ENCODE measurements at places on chromosomes 16 and 17.

DNA sequence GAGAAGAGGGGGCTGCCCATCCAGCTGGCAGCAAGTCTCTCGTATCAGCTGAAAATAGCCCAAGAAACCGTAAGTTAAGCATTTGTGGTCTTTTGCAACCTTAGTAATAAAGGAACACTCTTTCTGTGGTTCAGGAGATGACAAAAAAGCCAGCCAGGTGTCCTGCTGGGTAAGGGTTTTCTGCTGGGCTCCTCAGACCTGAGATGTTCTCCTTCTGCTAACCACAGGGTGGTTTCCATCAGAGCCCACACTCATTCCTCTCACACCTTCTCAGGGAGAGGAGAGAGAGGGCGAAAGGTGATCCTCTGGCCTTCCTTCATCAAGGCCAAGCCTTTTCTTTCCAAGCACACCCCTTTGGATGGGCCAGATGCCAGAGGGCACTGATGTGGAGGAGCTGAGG, 70.7 kb downstream of the TEX14 start:
- DNase-seq = no peak

GRCh38 chr17:36934692-36935630, 2.3 kb upstream of the LHX1 start:
- no peak for DNase-seq

DNA sequence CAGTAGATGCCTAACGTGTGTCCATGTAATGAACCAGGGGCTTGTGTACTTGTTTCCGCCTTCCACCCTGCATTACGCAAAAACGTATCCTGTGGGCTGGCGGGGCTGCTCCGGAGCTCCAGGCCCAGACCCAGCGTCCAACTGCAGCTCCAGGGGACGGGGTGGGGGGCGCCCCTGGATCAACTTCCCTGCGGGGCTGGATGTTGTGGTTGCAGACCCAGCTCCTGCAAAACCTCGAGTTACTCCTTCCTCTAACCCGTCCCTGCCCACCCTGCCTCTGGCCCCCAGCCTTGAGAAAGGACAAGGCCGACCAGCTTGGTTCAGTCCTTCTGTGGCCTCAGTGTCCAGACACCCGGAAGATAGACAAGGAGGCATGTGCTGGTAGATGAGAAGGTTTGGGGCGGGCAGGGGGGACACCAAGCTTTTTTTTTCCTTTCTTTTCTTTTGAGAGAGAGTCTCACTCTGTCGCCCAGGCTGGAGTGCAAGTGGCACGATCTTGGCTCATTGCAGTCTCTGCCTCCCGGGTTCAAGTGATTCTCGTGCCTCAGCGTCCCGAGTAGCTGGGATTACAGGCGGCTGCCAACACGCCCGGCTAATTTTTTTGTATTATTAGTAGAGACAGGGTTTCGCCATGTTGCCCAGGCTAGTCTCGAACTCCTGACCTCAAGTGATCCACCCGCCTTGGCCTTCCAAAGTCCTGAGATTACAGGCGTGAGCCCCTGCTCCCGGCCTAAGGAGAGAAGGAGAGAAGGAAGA, 731 bp upstream of the EXOC7 start:
- no peak for DNase-seq

- DNase-seq = no peak
Observed at GRCh38 chr16:75495076-75495674, at the start of gene CHST6. CHST6 (minus strand) TSS chr16:75495441; CDS start chr16:75479828, 15,613 bp downstream.

DNA sequence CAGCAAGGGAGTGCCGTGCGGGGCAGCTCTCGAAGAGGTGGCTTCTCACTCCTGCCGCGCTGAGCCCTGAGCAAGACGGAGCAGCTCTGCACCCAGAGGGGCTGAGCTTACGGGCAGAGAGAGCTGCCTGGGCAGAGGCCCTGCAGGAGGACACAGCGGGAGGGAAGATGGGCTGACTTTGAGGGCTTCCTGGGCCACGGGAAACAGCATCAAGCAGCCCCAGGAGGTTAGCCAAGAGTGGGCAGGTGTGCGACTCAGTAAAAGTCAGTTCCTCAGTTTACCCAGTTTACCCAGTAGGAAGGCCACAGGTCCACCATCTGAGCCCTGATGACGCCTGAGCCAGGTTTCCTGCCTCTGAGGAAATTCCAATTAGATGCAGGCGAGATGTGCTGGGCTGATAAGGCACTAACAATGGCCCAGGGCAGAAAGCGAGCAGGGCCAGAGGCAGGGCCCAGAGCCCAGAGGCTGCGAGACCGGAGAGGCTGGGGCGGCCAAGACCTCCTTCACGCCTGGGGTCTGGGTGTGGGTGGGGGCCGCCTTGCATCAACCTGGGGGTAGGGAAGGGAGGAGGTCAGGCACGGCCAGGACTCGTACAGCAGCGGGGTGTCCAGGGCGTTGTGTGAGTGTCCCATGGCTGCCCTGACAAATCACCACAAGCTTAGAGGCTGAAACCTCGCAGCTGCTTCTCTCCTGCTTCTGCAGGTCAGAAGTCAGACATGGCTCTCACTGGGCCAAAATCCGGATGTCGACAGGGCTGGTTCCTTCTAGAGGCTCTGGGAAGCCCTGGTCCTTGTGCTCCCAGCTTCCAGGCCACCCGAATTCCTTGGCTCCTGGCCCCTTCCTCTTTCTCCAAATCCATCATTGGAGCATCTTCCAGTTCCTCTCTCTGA, 32.0 kb upstream of the CIBAR2 start:
- no peak for DNase-seq

DNA sequence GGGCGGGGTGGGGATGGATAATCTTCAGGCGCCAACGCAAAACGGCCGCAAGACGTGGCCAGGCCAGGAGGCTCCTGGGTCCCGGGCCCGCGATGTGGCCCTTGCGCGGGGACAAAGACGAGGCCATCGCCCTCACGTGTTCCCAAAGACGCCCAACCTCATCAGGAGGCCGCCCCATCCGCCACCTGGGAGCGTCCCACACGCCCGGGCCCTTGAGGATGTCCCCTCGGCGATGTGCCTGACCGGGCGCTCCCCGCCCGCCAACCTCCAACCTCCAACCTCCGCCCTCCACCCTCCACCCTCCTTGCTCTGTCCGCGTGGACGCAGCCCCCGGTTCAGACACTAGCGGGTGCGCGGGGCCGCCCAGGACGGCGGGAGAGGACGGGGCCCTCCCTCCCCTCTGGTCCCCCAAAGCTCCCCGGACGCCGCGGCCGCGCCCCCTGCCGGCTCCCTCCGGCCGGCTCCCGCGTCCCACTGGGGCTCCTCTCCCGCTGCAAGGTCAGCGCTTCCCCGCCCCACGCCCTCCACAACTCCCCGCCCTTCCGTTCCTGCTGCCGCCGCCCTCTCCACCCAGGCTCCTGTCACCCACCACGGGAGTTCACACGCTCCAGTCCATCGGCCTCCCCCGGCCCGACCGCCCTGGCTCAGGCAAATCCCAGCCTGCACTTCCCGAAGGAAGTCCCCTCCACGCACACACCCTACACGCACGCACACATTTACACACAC, 250.8 kb upstream of the RPL38 start:
- peak; percentile 83 for DNase-seq

DNA sequence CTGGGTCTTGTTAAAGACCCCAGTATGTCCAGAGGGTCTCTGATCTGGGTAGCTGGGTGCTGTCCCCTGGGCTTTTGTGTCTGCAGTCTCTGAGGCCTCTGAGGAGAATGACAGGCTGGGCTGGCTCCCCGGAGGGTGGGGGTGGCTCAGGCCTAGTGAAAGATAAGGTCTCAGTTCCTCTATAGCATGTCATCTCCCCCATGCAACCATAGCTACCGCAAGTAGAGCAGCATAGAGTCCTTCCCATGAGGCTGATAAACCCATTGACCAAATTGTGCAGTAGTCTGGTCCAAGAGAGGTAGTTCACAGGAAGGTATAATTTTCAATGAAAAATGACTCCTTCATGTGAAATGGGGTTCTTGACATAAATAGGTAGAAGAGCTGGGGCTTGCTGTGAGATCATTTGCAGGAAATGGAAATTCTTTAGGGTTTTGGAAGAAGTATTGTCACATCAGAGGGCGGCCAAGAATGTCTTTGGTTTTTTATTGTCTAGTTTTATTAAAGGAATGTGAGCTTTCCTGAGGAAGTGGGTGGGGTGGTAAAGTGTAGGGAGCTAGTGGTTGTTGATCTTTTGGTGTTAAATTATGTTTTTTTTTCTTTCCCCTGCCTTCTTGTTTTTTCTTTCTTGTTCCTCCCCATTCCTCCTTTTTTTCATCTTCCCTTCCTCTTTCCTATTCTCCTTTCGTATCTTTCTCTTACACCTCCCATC, 21.0 kb downstream of the SLC7A6OS start:
- no peak for DNase-seq

GRCh38 chr16:2460391-2460713, 443 bp downstream of the TEDC2 start:
- no peak for DNase-seq

GRCh38 chr17:27105636-27106035, 188.3 kb upstream of the WSB1 start:
- DNase-seq = no peak

Measured in chondrocyte (in vitro differentiated cells).